KG1 (cell line): ENCODE measurements at places on chromosomes 7 and 10.

DNA sequence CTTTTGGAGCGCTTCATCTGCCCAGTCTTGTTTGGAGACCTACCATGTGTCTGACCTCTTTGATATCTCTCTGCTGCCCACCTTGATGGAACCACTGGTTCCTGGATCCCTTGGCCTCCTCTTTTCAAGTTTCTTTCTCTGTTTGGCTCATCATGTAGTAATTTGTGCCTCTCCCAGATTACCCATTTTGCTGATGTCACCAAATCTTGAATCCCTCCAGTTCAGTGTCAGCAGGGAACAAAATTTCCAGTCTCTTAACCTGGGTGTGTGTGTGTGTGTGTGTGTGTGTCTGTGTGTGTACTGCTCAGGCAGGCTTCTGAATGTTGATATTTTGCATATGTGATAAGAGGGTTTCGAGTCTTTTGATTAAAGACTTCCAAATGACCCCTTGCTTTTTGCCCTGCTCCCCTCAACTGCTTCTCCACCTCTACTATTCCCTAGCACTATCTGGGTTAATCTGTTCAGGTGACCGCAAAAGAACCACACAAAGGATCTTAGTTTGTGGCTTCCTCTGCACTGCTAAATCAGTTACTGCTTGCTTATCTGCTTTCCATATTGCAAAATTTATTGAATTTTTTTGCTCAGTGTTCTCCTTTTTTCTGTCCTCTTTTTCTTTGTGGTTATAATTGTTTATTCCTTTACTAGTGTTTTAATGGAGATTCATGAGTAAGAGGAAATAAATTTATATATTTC is 25.7 kb downstream of the MYO3A start:
- no peak for DNase-seq

GRCh38 chr10:79063071-79063491 is 5.7 kb upstream of the ZMIZ1 start:
- DNase-seq: no peak

- no peak for DNase-seq
Observed at GRCh38 chr7:104873401-104873800, 140.6 kb upstream of the KMT2E start.

- no peak for DNase-seq
Observed at GRCh38 chr7:5750031-5750653, 31.3 kb downstream of the RNF216 start.

- no peak for DNase-seq
Observed at GRCh38 chr7:107592361-107593024, 12.4 kb downstream of the BCAP29 start.
